Activated CD4-positive, alpha-beta T cell treated with anti-CD3 and anti-CD28 coated beads, Interleukin-2, amount 10 ng/mL, durations not matched to agents 7 days and 5 days (primary cell): ENCODE measurements at places on chromosomes 5 and 9.

DNA sequence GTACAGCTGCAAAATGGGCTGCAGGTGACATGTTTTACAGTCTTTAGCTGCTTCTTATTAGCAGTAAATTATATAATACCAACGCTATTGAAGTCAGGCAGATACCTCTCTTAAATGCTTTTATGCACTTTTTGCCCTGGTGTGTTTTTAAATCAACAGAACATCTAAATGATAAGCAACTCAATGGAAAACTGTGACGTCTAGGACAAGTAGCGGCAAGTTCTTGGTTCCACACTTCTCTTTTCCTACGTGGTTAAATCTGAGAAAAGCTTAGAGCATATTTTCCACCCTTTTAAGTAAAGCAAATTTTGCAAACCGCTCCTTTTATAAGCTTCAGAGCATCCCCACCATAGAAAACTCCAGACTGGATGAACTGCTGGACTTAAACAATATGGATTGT, 58.1 kb downstream of the CEMIP2 start:
- no peak for DNase-seq

- no peak for DNase-seq
These were observed 737 bp downstream of the NANS start for GRCh38 chr9:98057138-98057799.

DNA sequence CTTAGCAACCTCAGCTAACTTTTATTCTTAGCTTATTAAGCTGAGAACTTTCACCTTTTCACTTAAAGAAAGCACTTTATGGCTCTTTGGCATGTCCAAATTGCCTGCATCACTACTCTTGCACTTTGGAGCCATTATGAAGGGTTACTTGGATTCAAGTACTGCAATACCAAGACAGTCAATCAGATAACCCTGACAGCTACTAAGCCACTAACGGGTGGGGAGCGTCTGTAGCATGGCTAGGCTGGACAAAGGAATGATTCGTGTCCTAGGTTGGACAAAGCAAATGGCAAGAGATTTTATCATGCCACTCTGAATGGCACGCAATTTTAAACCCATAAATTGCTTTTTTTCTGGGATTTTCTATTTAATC, 39.6 kb downstream of the TRPM6 start:
- no peak for DNase-seq

DNA sequence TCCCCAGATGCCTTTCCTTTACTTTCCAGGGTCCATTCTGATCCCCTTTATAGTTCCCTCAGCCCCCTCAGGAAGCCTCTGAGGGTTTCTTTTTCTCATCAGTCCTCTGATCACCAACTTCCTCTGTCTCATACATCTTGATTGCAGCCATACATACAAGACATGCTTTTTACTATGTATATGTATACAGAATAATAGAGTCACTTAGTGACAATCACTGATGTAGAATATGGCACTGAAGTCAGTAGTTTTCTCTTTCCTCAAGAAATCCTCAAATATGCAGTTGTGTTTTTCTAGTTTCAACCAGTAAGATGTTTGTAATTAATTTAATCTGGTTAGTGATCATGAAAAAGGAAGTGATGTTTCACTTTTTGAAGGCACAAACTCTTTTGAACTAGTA, 364.1 kb downstream of the MAN2A1 start:
- DNase-seq = no peak

DNA sequence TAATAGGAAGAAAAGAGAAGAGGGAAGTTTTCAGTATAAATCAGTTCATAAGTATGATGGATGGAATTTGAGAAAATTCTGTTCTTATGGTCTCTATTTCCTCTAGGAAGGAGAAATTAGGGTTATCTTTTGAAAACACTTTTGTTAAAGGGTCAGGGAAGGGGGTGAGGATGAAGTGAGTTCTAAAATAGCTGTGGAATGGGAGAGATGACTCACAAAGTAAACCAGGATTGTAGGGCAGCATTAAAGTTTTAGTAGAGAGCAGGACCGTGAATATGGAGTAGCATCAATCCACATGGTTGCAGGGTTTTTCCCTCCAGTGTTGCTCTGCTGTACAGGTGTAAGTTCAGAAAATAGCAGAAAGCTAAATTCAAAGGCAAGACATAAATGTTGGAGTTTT, 32.4 kb downstream of the MUSK start:
- no peak for DNase-seq
